Stimulated activated CD4-positive, alpha-beta T cell treated with anti-CD3 and anti-CD28 coated beads, Interleukin-4, amount 100 ng/mL, for 24 hours (primary cell): ENCODE measurements at places on chromosomes 16 and 17.

GRCh38 chr17:57888311-57889216, 38.7 kb upstream of the MRPS23 start:
- DNase-seq, result no peak

GRCh38 chr16:27177031-27177774, 26.1 kb upstream of the KDM8 start:
- peak; percentile 50 for DNase-seq

DNA sequence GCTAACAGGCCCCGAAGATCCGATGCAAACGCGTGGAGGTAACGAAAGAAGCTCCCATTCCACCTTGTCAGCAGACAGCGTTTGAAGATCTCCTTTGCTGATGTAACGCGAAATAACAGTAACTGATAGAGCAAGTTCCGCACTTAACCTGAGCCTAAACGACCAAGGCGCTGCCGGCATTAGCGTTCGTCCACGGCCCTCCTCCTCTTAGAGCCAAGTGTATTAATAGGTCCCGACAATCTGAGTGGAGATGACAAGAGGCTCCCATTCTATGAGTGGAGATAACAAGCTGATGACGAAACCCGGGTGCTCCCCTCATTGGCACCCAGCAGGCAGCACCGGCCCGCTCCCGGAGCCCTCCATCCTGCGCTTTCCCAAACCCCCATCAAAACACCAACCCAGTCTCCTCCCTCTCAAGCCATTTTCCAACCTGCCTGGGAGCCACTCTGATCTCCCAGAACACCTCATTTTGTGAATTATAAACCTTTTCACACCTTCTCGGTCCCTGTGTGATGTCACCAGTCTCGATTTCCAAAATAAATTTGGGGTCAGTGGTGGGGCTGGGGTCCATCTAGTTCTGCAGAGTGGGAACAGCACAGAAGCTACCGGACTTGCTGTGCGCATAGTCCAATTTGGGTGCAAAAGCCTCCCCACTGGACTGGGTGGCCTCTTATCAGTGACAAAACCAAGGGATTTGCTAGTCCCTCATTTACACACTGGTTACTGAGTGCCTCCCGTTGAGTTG, 35.4 kb upstream of the ARL4D start:
- DNase-seq, result no peak

GRCh38 chr17:1228781-1229348, 41.4 kb upstream of the BHLHA9 start:
- DNase-seq, result no peak

GRCh38 chr16:2970563-2970962, 1.4 kb downstream of the PAQR4 start:
- DNase-seq, result no peak

DNA sequence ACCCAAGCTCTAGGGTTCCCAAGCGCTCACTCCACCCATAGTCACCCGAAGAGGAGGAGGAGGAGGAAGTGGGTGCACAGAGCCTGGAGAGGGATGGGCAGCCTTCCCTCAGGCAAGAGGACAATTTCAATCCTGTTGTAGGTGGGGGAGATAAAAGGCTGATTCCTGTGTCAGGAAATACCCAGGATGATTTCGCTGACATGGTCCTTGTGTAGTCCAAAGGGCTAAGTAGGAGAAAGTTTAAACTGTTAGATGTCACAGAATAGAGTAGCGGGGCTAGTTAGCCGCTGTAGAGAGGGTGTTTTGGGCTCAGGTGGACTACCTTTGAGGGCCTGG, 1.3 kb upstream of the EXOC7 start:
- no peak for DNase-seq

- no peak for DNase-seq
These were observed 30.5 kb downstream of the ETV4 start for GRCh38 chr17:43515656-43516055.

GRCh38 chr16:28292731-28293600, 641 bp downstream of the SBK1 start:
- no peak for DNase-seq

- DNase-seq, result no peak
These were observed 41.7 kb downstream of the RAI1 start for GRCh38 chr17:17722906-17723353.

DNA sequence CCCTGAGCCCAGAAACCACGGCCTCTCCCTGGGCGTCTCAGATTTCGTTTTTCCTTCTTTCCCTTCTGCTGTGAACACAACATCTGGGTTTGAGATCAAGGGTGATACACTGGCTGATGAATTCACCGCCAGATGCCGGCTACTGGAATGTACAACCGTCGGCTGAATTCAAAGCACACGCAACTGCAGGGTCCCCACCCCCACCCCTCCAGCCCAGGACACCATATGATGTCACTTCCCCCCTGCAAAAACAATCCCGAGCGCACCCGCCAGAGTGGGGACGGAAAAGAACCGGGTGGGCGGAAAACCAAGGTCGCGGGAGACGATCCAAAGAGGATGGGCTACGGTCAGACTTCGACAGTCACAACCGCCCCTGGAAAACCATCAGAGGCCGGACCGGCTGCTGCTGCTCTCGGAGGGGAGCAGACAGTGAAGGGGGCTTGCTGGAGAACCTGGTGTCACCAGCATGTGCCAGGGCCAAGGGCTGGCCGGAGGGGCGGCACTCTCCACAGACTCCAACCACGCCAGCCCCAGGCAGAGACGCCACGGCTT, 23.3 kb downstream of the CEP295NL start:
- peak; percentile 20 for DNase-seq

DNA sequence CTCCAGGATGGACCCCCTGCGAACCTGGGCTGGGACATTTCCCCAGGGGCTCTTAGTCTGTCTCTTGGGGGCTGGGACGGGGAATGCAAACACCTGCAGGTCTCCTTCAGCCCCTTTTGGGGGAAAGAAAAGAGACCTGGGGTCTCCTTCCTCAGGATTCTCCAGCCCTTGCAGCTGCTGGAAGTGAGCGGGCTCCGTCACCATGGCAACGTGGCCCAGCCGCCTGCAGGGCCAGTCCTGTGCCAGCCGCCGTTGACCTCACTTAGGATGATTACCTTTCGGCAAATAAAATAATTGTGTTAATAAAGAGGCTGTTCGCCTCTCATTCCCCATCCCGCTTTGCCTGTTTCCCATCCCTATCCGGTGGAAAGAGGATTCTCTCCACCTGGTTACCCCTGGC, 25.7 kb downstream of the MRM1 start:
- DNase-seq, result no peak

DNA sequence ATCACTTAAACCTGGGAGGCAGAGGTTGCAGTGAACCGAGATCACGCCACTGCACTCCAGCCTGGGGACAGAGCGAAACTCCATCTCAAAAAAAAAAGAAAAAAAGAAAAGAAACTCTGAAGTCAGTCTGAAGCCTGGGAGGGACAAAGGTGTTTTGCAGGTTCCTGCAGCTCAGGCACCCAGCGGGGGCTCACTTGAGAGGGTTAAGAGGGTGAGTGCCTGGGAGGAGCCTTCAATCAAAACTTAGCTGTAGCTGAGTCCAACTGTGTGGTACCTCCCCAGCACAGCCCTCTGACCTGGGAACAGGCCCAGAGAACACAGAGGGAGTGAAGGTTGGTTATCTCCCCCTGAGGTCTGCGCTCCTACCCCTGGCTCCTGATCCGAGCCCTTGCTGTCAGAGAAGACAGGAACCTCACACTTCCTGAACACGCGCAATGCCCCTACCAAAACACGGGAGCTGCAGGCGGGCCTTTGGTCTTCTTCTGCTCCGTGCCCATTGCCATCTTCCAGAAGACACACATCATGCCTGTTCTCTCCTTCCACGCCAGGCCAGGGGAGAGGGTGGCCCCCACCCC, 20.4 kb upstream of the ZC3H18 start:
- no peak for DNase-seq

DNA sequence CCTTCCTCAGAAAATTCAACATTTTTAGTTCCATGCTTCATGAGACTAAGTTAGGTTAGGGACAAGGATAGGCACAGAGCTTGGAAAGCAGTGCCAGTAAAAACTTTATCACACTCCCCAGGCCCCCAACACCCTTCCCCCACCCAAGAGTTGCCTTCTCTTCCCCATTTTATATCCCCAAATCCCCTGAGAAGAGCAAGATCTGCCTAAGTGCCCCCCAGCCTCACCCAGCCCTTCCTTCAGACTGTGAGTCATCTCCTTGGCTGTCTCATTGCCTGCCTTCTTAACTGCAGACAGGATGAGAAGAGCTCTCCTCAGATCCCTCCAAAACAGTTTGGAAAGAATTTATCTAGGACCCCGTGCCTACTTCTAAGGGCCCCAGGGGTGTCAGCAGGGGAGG, 55.8 kb downstream of the NEUROD2 start:
- DNase-seq, result no peak

DNA sequence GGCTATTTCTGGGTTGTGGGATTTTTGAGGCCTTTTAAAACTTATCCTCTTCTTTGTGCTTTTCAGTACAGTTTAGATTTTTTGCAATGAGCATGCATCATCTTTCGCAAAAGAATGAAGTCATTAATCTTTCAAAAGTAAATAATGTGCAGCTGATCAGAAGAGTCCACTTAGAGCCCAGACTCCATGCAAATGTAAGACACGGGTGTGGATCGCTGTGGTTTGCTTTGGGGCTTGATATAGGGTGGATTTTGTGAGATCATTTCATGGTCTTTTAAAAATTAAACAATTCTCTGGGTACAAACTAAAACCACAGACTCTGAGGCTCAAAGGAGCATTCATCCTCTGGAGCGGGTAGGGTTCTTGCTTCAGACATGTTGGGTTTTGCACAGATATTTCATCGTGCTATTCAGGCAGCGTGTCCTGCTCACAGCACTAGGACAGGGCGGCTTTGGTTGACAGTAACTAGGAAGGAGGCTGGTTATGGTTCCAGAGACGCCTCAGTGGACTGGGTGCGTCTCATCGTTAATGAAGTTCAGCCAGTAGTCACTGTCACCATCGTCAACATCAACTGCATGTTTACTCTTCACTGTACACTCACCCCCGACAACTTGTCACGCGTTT, 129.4 kb upstream of the PLCG2 start:
- DNase-seq, result no peak

- DNase-seq, result peak; percentile 89
These were observed at the start of gene ITGAL for GRCh38 chr16:30472328-30472942. TSS of gene ITGAL (plus strand) at chr16:30472742. CDS start at chr16:30472838, 96 bp downstream.

DNA sequence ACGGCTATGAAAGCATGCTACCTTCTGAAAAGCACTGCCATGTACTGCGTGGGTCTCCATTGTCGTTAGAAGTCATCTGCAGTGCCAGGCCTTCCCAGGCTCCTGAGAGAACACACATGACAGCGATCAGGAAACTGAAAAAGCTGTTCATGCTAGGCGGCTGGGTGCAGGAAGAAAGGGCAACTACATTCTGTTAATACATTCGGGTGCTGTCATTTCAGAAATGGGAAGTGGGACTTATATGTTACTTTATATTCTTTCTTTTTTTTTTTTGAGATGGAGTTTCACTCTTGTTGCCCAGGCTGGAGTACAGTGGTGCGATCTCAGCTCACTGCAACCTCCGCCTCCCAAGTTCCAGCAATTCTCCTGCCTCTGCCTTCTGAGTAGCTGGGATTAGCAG, 19.9 kb downstream of the CFAP20 start:
- no peak for DNase-seq

DNA sequence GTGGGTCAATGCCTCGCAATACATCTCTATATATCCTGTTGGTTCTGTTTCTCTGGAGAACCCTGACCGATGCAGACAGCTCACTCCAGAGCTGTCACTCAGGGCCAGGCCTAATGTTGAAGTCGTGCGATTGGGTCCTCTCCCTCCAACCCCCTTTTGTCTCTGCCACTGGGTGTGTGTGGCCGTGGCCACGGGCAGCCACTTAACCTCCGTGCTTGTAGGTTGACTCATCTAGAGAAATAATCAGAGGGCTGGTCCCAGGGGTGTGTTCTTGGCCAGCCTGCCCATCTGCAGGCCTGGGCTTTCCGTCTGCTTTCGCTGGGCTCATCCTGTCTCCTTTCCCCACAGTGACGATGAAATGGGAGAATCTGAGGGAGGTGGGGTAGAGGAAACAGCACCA, 7.4 kb downstream of the ADAD2 start:
- DNase-seq, result no peak

DNA sequence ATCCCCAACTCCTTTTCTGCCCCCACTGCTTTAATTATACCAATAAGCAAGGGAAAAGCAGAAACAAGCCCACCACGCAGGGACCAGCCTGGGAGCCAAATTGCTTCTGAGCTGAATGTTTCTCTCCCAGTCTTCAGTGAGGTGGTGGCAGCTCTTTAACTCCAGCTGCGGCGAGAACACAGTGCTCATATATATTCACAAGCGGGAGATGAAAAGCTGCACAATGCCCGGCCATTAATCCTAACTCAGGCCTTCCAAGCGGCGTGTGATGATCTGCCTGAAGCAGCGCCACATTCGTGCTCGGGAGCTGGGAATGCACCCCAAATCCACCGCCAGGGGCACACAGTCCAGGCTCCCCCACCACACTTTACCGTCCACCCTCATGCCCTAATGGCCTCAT, 203.7 kb upstream of the SDK2 start:
- DNase-seq, result no peak

DNA sequence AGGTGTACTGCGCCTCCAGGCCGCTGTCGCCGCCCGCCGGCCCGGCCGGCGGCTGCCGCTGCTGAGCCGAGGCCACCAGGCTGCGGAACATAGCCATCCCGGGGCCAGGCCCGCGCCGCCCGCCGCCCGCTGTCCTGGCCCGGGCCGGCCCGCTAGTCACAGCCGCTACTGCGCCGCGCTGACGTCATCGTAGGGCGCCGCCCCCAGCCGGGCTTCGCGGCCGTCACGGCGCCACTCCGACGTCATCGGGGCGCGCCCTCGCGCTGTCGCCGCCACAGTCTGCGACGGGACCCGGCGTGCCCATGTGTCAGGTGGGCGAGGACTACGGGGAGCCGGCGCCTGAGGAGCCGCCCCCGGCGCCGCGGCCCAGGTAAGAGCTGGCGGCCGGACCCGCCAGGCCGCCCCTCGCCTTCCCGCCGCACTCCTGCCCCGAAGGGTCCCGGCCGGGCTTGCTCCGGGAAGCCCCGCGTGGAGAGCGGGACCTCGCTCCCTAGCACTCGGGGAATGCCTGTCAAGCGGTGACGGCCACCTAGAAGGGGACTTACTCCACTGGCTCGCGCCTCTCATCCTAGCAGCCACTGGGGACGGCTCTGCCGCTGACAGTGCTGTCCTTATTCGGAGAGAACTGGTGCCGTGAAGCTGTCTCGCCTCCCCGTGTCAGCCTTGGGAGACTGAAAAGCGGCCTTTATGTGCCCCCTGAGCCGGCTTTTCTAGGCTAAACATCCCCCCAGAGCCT, at the start of the genes CTU2 and RNF166:
Gene CTU2, plus strand, starts transcription at position 275 of the 736 bp plus-strand sequence. Its CDS starts 28 bp downstream, at position 303.
Gene RNF166, minus strand, starts transcription at position 180 of the 736 bp plus-strand sequence. Its CDS starts 83 bp downstream, at position 97.
- DNase-seq, result peak; percentile 92

DNA sequence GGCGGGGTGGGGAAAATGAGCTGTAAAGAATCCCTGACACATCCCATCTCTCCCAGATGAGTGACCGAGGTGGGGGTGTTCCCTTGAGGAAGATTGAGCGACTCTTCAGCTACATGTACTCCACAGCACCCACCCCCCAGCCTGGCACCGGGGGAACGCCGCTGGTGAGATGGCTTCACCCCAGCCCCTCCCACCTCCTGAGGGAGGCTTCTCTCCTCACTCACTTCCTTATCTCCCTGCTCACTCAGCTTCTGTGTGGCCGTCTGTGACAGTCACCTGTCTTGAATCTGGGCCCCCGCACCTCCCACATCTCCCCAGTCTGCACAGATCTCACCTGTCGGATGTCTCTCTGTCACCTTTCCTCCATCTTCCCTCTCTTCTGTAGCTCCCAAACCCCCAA, 13.4 kb downstream of the PDK2 start:
- no peak for DNase-seq
